Islet precursor cell (in vitro differentiated cells): ENCODE measurements at places on chromosomes 4 and X.

DNA sequence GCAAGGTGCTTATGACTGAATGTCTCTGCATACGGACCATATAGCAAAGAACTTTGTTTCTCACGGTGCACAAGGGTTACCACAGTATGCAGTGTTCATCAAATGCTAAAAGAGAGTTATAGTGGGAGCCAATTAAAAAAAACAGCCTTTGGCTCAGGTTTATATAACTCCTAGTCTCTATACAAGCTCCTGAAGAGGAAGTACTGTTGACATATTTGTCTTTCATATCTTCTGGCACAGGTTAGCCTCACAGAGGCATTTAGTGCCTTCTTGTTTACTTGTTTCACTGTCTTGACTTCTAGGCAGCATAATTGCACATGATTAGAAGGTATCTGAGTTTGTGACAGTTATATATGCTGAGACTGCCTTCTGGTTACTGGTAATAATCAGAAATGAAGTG lies 158.8 kb upstream of the FAM47C start:
- no peak for DNase-seq

DNA sequence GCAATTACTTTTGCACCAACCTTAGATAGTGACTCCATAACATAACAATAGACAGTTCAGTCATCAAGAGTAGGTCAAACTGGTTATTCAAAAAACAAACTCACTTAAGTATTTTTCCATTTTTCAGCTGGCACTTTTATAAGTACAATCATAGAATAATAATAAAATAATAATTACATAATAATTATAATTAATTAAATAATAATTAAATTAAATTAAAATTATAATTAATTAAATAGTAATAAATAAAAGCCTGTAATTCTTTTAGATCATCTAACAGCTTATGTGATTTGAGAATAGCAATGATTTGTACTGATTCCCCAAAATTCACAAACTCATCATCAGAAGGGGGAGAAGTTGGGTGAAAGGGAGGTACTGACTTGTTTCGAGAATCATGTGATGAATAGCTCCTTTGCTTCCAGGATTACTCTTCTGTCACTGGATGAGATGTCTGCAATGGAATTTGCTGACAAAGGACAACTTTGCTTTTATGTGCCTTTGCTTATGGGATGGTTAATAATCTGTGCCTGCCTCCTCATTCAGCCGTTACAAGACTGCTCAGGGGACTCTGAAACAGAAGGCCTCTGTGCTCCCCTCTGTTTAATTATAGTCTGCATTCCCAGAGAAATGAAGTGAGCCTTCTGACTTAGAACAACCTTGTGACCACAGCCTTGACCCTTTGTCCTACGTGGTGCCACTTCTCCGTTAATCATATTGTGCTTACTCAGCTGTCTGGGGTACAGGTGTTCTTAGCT lies 104.8 kb upstream of the ENPEP start:
- DNase-seq = peak; percentile 83

- DNase-seq = no peak
Measured at GRCh38 chr4:137703195-137703594, 170.9 kb upstream of the PCDH18 start.

DNA sequence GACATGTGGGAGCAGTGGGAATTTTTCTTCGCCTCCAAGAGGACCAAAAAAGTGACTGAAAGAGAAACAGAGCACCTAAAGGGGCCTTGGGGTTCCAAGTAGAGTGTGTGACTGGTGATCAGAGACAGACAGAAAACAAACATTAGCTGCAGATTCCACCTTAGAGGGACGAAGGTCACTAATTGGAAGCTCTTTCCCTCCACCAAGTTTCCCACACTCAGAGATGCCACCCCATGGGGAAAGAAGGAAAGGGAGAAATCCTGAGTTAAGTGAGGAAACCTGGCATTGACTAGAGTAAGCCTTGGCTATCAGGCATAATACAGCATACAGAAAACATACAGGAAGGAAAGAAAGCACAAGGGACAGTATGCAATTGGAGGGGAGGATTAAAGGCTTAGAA lies 90.9 kb downstream of the HNRNPD start:
- DNase-seq = no peak

DNA sequence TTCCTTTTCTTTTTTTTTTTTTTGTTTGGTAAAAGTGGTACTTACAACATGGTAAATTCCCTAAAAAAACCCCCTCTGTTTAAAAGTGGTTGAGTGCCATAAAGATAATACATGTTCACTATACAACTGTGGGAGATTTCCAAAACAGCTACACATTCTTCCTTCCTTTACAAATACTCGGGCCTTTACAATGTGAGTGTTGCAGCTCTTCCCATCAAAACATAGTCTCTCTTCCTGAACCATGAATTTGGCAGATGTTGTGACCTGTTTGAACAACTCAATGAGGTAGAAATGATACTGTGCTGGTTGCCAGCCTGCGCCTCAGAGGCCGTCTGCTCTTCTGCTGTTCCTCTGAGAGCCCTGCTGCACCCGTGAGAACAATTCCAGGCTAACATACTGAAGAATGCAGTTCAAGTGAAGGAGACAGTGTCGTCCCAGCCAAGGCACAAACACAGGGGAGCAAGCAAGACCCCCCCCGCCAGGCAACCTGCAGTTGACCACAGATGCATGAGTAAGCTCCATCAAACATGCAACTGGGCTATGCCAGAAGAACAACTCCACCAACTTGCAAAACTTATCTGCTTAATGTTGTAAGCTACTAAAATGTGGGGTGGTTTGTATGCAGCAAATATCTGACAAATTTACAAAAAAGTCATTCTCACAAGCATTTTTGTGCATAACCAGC lies 645.0 kb downstream of the PCDH7 start:
- DNase-seq = no peak

DNA sequence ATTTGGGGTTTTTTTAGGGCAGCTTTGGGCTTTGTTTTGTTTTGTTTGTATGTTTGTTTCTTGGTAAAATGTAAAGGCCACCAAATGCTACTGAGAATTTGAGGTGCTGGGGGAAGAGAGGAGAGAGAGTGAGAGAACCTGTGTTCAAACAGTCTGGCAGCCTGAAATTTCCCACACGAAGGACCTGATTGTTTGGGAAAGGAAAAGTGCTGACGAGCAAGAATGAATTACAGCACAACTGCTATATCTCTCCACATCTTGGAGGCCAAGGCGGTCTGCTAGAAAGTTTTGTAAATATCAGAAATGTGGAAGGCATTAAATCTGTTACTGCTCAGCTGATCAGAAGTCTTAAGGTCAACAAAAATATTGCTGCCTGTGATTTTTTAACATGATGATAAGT lies 170.5 kb downstream of the PALLD start:
- DNase-seq = no peak

DNA sequence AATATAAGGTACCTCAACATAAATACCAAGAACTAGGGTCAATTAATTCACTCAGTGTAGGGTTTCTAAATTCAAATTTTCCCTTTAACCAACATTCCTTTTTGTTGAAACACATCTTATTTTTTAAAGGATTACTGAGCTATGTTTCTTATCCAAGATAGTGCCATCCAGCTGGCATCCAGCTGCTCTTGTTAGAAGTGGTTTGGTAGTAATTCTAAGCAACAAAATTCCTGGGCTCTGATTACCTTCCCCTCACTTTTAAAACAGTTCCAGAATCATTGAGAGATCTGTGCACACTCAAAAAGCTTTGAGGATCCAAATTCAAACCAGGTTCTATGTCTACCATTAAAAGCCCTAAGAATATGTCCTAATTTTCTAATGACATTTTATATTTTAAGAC lies 583.7 kb downstream of the TRIML1 start:
- DNase-seq = no peak
